ENCODE measurements at places on chromosomes 7 and 10.

DNA sequence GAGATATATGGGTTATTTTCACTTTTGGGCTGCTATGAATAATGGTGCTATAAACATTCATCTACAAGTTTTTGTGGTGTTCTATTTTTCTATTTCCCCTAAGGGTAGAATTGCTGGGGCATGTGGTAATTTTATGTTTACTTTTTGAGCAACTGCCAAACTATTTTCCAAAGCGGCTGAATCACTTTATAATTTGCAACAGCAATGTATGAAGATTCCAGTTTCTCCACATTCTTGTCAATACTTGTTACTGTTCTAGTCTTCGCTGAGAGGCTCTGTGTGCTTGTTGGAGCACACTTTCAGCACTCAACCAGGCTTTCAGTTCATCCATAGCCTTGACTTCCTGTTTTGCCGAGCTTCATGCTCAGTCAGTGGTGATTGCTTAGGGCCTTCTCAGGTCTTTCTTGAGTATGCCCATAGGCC is 39.0 kb downstream of the ADK start:
- peak; percentile 28 for DNase-seq

DNA sequence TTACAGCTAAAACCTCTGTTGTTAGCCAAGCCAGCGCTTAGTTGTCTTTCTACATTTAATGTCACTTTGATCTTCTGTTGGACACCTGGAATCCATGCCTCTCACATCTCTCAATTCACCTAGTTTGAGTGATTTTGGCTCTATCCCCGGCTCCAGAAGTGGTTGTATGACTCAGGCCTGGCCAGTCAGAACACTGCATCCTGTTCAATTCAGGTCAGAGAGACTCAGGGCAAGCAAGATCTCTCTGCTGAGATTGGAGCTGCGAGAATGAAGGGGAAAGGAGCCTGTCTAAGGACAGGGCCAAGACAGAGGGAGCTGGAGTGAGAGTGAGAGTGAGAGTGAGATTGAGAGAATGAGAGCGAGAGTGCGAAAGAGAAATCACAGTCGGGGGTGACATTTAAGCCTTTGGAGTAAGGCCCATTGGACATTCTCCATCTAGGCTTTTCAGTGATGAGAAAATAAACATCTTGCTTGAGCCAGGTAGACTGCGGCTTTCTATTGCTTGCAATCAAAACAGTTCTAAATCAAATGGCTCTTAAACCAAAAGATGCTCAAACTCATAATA is 83.3 kb upstream of the DYNC1I1 start:
- no peak for DNase-seq

GRCh38 chr10:28012990-28013515 is 14.2 kb upstream of the ODAD2 start:
- DNase-seq = no peak

- no peak for DNase-seq
Measured at GRCh38 chr7:106193661-106194060, 81.5 kb upstream of the SYPL1 start.

DNA sequence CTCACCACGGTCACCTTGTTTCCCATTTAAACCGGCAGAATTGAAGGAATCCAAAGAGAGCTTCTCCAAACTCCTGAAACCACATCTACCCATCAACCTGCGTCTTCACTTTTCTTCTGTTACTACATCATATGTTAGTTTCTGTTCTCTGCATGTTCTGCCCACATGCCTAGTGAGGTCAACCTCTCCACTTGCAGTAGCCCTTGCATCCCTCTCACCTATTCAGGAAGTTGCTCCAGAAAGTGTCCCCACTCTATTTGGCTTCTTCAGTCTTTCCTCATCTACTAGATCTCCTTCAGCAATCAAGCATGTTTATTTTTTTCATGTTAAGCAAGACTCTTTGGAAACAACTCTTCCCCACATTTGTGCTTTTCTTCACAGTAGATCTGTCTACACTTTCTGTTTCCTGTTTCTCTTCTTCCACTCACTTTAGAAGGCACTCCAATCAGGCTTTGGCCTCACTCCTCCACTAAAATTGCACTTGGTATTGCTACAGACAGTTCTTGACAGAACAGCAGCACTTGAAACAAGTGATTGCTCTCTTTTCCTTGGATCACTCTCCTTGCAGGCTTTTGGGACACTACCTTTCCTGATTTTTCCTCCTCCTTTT is 7.5 kb downstream of the SAMD9L start:
- DNase-seq = no peak

DNA sequence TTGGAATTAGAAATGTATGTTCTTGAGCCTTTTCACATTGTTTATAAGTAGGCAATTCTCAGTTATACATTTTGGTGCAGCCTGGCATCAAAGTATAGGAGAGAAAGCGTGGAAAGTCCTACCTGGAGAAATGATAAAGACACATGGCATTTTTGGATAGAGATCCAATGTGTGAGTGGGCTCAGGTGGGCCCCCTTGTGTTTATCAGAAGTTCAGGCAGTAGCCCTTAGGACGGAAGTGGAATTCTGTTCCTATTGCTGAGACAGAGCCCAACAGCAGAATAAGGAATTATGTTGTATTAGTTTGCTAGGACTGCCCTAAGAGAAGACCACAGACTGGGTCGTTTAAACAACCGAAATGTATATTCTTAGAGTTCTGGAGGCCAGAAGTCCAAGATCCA is 85.2 kb upstream of the AMPH start:
- DNase-seq = no peak

GRCh38 chr10:48361176-48361575 is 54.7 kb downstream of the MAPK8 start:
- no peak for DNase-seq

GRCh38 chr10:47173929-47174442 is 126.0 kb upstream of the GDF10 start:
- no peak for DNase-seq

DNA sequence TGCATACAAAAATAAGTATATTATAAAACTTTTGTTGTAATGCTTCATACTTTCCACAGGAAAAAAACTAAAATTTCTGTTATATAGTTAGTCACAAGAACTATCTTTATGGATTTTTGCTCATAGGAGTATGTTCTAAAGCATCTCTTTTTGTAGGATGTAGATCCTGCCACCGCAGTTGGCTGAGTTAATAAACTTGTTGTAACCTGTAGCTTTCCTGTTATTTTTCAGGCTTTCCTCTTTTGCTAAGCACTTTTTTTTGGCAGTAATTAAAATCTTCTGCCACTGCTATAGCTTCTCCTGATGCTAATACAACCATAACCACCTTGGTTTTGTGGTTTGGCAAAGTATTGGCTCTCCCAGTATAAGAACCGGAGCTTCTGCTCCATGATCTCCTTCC is 60.3 kb downstream of the WNT2 start:
- DNase-seq = no peak

GRCh38 chr7:80443325-80443724 is 68.5 kb downstream of the GNAT3 start:
- no peak for DNase-seq

DNA sequence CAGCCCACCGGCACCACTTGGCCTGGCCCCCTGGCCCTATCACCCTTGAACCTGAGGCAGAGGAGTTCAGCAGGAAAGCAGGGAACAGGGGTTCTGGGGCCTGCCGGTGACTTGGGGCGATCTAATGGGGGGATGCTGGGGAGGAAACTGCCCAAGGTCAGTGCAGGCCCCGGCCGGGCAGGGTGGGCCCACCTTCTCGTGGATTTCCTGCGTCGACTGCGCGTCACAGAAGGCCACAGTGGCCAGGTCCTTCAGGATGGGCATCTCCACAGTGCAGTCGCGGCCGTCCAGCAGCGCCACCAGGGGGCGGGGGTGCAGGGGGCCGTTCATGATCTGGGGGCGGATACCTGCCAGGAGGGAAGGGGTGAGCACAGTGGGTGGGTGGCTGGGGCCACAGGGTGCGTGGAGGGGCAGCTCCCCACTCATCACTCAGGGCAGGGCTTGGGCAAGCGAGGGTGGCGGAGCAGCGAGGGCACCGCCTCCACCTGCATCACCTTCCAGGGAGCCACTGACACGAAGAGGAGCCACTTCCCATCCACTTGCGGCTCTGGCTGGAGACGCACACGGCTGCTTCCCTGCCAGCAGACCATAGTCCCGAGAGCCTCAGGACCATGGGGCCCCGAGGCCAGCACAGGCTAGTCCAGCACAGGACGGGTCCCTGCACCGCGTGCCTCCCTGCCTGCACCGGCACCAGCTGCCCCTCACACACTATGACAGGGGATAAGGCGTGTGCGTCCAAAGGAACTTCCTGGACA is 61.4 kb downstream of the ZRANB1 start:
- no peak for DNase-seq

DNA sequence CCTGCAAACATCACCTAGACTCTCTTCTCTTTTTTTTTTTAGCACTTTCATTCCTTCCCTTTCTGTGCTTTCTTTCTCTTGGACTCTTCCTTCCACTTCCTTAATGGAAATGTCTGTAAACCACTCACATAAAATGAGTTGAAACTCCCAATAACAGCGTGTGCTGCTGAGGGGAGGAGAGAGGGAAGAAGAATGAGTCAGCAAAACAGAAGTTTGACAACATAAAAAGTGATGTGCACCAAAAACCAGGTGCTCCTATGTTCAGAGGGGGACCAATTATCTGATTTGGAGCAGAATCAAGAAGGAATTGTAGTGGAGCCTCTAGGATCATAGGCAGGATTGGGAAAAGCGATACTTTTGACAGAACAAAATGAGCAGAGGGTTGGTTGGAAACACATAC is 712.1 kb upstream of the IGFBP3 start:
- no peak for DNase-seq

DNA sequence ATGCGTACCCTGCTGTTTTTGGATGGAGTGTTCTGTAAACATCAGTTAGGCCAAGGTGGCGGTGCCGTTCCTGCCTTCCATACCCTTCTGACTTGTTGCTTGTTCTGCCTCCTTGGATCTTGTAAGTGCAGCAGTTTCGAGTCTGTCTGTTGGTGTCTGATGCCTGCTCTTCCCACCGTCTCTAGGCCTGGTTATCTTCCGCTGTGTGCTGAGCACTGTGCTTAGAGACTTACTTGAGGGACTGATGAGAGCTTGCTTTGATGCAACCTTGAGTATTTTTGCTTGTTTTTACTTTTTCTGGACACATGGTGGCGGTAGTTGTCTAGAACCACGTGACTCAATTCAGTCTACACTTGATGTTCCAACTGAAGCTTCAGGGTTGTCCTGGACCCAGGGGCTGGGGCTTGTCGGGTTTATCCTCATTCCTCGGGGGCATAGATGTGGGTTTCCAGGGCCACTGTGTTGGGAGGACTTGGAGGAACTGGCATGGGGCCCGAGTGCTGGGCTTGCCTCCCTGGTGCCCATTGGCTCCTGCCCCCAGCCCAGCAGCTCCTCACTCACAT is 14.4 kb upstream of the SPRN start:
- peak; percentile 41 for DNase-seq

DNA sequence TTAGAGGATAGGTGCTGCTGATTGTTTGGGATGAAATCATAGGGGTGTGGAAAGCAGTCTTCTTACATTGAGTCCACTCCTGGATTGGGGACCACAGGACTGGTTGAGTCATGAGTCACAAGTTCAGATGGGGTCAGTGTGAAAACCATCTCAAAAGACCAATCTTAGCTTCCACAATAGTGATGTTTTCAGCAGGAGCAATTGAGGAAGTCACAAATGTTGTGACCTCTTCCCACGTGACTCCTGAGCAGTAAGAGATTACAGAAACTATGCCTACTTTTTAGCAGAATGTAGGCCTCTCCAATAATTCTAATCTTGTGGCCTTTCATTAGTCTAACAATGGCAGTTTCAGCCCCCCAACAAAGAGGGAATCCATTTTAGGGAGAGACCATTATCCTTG is 256.9 kb upstream of the CDC14C start:
- DNase-seq = no peak

DNA sequence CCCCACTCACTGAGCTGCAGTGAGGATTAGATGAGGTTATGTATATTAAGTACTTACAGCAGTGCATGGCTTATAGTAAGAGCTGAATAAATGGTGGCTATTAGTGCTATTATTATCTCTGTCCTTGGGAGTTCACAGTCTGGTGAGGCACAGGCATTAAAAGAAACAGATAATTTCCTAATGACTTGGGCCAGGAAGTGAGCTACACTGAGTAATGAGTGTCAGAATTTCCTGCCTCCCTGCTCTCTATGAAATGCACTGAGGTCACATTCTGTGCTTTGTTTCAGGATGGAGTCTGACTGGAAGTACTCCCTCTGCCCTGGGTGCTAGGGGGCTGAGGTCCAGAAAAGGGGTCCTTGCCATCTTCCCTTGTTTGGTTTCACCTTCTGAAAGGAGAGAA is 48.7 kb upstream of the LOXL4 start:
- DNase-seq = no peak

GRCh38 chr7:94418851-94419250 is 24.2 kb downstream of the COL1A2 start:
- no peak for DNase-seq

DNA sequence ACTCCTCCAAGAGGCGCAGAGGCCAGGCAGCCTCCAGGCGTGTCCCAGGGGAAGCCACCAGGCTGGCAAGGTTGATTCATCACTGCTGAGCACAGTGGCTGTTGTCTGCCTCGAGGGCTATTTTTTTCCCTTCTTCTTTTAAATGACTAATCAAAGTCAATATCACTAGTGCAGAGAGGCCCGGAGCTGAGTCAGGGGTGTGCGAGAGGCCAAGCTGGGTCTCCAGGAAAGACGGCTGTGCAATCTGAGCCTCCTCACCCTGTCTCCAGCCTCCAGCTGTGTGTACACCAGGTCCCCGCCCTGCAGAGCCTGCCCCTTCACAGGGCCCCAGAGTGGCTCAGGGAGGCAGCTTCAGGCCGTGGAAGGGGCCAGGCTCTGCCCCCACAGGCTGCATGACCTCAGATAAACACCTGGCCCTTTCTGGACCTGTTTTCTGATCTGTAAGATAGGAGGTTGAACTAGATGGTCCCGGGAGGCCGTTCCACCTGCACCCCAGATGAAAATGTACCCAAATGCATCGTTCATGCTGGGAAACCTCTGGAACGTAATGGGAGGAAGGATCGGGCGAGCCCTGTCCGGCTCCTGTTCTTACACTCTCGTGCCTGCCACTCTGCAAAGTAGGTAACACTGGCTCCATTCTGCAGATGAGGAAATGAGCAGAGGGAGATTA is 3.7 kb downstream of the STX1A start:
- DNase-seq = no peak

GRCh38 chr10:61341008-61341407 is 112.2 kb downstream of the TMEM26 start:
- no peak for DNase-seq

DNA sequence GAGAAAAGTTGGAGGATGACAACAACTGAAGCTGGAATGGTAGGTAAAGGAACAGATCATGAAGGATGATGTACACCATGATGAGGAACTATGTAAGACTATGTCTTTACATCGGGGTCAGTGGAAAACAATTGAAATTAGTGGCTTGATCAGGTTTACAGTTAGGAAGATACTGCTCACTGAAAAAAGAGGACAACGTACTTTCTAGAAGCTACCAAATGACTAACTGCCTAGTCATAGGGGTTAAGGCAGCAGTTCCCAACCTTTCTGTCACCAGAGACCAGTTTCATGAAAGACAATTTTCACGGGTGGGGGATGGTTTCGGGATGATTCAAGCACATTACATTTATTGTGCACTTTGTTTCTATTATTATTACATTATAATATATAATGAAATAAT is 91.6 kb upstream of the ANKRD1 start:
- no peak for DNase-seq

DNA sequence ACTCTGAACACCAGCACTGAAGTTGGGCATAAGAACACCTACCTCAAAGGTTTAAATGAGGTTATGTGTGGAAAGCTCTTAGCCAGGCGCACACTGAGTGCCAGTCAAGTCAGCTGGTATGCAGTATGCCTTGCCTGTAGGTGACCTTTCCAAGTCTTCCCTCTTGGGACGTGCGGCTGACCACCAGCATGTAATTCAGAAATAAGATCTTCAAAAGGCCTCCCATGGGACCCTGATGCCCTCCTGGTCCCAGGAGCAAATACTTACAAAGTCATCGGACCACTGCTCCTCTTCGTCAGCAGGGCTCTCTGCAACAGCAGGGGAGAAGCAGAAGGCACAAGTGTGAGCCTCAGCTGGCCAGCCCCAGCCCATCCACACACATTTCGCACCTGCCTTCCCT is 40.8 kb downstream of the BLNK start:
- no peak for DNase-seq
